ENCODE measurements at places on chromosomes 13 and 19.

DNA sequence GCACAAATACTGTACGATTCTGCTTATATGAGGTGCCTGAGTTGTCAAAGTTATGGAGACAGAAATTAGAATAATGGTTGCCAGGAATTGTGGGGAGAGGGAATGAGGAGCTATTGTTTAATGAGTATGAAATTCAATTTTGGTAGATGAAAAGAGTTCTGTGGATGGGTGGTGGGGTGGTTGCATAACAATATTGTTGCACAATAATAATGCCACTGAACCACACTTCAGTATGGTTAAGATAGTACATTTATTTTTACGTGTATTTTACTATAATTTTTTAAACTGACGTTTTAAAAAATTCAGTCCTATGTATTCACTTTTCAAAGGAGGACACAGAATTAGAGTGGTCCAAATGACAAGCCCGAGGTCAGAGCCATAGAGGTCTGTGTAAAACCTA lies 1.8 kb upstream of the OXGR1 start:
- DNase-seq = no peak

DNA sequence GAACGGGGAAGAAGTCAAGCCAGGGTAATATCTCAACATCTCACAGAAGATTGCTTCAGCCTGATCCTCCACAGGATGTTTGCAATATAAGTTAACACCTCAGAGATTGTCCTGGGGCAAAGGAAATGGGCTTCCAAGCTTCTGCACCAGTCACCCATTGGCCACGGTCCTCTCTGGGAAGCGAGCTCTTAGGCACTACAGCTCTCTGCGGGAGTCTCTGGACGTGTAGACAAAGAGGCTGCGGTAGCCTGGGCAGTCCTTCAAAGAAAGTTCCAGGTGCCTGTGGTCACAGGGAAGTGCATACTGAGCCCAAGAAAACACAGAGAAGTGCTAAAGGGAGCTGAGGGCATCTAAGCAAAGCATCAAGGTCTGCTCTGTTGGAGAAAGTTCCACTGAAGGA lies 805.7 kb downstream of the DIAPH3 start:
- DNase-seq = no peak

DNA sequence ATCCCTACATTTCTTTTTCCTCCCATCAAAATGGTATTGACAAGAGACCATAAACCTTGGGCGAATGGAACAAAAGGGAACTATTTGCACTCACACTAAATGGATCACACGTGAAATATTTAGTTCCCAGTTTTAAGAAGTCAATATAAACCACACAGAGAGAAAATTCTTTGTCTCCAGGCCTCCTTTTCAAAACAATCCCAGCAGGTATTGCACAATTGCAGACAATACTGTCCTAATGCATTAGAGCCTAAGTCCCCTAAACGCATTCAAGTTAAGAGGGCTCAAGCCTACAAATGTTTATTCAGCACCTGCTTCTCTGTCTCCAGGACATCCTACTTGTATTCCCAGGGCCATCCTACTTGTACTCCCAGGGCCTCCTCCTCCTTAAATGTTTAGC lies 1.3 kb upstream of the B3GLCT start:
- DNase-seq = no peak

- DNase-seq = no peak
These were observed 322.3 kb upstream of the TSHZ3 start for GRCh38 chr19:31671411-31672035.

DNA sequence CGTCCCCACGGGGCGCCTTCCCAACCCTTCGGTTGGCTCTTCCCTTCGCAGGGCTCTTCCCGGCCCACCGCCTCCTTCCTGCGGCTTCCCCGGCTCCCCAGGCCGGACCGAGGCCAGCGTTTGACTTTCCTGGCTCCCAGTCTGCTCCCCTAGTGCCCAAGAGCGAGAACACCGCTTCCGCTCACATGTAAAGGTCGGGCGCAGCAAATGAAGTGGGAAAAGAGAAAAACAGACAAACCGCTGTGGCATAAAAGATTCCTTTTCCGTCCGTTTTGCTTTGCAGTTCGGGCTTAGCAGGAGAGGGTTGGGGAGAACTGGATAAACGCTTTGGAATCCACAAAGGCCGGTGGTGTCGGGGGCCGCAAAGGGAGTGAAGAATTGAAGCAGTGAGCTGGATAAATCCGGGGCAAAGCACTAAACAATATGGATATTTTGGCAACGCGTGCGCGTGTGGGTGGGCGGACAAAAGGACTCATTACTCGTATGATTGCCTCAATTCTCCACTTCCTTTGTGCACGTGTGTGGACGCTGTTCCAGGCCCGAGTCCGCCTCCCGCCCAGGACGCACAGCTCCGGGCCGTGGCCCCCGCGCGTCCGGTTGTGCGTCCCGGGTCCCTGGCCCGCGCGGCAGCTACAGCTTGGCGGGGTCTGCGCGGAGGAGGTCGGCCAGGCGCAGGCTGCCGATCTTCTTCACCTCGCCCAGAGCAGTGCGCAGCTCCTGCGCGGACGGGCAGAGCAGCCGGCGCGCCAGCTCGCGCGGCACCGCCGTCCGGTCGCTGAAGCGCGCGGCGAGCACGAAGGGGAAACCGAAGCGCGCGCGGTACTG lies 8.6 kb upstream of the CDX2 start:
- peak; percentile 69 for DNase-seq

- DNase-seq = no peak
These were observed 75.2 kb downstream of the ABCC4 start for GRCh38 chr13:95226050-95226449.

DNA sequence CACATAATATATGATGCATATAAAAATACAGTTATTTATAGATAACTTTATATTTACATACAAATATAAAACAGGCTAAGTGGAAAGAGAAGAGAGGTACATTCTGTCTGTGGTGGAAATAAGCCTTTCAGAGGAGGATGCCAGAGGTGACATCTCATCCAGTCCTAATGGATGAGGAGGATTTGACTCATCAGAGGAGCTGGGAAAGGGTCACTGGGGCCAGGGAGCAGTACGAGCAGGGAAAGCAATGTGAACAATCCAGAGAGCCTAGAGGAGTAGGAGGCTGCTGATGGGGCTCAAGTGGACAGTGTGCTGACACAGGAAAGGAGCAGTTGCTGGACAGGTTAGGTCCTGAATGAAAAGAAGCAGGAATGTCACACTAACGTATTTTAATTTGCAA lies 18.6 kb downstream of the NALCN start:
- DNase-seq = no peak

DNA sequence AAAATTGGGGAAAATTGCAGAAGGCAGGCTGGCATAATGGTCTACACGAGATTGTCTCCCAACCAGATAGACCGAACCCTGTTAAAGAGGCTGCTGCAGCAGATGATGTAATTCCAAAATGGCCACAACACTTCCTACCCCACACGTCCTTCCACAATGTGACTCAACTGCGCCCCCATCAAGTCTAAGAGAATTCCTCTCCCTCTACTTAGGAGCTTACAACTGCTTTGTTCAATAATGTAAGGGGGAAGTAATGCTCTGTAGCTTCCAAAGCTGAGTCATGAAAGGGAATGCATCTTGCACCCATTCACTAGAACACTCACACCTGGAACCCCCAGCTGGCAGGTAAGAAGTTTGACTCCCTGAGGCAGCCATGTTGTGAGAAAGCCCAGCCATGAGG lies 117.8 kb upstream of the IRS2 start:
- no peak for DNase-seq

DNA sequence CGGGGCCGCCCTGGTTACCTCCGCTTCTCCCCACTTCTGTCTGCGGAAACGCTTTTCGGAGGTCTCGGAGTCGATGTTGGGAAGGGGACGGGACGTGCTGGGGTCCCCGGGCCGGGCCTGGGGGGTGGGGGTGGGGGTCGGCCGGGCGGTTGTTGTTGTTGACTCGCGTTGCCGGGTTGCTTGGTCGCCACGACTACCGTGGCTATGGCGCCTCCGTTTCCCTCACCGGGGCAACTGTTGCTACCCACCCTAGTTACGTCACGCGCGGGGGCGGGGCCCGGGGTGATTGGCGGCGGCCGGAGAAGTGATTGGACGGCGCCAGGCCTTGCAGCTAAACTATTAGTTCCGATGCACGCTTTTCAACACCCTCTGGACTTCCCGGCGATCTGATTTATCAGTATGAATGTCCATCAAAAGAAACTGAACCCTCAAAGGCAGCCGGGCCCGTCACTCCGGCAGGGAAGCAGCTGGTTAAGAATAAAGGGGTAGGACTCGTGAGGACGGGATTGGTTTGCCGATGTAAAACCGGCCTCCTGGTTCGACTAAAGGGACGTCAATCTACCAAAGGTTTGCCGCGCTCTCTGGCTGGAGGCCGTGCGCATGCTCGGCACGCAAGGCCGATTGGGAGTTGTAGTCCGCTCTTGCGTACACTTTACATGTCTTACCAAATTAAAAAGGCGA lies at the start of gene RFX1:
RFX1 (minus strand) TSS at position 236 of the 681 bp plus-strand sequence. CDS start 12,477 bp downstream, outside the sequence.
- peak; percentile 100 for DNase-seq

DNA sequence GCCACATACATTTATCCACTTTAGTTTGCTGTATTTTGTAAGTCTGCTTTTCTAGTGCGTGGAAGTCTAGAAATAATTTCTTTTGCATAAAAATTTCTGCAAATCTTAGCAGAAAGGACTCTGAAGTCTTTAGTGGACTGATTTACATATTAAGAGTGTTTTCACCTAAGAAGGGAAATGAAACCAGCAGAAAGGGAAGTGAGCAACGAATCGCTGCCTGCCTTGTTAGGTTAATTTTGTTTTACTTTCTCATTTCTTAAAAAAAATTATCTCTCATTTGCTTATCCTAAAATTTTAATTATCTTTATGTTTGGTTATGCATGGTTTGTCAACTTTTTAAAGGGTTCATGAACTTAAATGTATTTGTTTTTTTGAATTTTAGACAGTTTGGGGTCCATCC lies 767 bp upstream of the GPR18 start:
- no peak for DNase-seq

DNA sequence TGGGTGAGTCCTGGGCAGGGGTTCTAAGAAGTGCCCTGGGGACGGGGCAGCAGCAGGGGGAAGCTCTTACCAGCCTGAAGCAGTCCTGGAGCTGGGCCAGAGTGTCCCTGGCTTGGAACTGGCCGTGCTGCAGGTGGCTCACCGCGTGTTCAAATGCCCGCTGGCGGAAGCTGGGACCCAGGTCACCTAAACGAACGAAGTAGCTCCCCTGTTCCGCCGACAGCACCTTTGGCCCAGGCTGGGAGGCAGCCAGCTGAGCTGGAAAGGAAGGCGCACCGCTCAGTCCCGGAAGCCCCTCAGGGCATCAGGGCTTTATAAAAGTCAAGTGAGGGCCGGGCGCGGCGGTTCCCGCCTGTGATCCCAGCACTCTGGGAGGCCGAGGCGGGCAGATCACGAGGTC lies 9.6 kb downstream of the PLIN4 start:
- DNase-seq = no peak

- DNase-seq = no peak
These were observed 3.3 kb upstream of the SLC39A3 start for GRCh38 chr19:2743099-2743498.

GRCh38 chr13:113405481-113406300 lies 41.8 kb upstream of the GRTP1 start:
- no peak for DNase-seq

DNA sequence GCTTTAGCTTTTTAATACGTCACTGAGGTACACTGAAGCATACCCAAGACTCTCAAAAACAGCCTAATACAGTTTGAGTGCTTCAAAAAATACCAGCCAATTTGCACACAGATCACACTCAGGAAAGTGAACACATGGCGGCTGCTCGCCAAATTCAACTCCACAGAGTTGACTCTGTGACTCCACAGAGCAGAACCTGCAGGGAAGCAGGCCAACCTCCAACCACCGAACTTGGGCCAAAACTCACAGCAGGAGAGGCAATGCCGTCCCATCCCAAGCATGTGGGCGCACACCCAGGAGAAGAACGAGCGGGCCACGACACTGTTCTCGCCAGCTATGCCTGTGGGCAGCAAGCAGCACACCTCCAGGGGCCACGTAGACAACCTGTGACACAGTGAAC lies 21.1 kb downstream of the ELL start:
- DNase-seq = no peak
